Hindlimb muscle (tissue), 1 donor: ENCODE measurements at places on chromosomes 6 and 20. TPM values are rescaled to one million over a fixed set of nuclear protein-coding genes. Genes with fewer than 3 reads are reported as not detected.

Gene HLA-G
- polyA plus RNA-seq: 0.39 TPM

- peak; percentile 26 for DNase-seq
Observed at GRCh38 chr6:156689656-156690055, 87.5 kb upstream of the ARID1B start.

- peak; percentile 34 for DNase-seq
Observed at GRCh38 chr6:119347466-119348095, 2.0 kb downstream of the MAN1A1 start.

Gene NKAPL
- 1.2 TPM for polyA plus RNA-seq

Gene HUS1B
- polyA plus RNA-seq: not detected

DNA sequence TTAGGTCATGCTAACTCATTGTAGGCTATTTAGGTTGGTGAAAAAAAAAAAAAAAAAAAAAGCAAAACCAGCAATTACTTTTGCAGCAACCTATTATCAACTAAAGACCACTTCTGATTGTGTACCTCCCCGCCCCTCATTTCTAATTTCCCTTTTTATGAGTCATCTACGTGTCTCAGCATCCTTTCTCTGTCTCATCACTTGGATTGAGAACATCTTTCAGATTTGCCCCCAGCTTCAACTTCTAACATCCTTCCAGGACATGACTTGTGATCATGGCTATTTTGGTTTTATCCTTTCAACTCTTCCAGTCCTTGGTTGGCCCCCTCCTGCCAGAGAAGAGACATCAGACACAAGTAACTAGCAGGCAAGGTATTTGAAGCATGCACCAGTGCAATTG, 156.7 kb upstream of the CCN2 start:
- DNase-seq: no peak

DNA sequence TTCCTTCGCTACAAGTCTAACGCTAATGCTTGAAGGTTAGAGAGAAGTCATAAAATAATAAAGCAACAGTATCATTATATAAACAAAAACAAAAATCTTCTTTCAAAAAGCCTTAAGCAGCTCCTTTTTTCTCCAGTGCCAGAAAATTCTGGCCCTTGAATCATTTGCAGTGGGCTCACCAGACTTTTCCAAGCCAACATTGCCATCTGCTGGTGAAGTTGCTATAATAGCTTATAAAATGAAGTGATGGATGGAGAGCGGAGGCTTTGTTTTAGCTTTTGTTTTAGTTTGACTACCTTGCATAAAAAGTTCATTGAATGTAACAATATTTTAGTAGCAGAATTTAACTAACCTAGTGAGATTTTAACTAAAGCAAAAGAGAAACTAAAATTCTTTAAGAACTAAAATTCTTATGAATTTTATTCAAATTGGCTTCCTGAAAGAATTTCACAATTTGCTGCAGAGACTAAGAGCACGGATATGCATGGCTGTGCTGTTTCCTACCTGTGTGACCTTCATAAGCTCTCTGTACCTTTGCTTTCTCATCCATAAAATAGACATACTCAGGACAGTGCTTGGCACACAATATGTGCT, 44.8 kb upstream of the SLC2A12 start:
- DNase-seq: peak; percentile 81

DNA sequence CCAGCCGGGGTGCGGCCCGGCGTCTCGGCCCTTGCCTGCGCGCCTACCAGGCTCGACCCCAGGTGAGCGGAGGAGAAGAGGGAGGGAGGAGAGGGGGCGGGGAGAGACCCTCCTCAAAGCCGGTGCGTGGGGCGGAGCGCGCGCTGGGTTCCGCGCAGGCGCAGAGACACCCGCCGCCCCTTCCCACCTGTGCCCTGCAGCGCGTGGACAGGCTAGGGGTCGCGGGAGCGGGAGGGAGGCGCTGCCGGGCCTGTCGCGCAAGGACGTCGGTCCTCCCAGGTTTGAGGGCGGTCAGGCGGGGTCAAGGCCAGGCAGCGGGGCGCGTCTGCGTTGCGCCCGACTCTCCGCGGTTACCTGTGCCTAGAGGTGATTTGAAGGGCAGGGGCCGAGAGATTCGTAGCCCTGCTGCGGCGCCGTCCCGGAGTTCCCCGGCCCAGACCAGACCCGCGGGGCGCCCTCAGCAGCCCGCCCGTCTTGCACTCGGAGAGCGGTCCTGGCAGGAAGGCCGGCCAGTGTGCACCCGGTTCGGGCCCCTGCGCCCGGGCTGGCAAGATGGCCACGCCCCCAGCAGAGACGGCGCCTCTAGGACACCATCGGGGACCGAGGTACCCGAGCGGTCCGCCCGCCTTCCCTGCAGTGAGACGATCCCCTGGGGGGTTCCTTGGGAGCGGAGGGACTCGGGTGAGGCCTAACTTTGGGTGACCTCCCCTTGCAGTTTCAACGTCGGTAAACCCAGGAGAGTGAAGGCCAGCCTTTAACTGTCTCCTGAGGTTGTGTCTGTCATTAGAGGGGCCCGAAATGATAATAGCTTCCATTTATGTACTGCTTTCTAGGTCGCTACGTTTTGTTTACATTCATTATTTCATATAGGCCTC, 546 bp downstream of the C6orf136 start:
- peak; percentile 64 for DNase-seq

DNA sequence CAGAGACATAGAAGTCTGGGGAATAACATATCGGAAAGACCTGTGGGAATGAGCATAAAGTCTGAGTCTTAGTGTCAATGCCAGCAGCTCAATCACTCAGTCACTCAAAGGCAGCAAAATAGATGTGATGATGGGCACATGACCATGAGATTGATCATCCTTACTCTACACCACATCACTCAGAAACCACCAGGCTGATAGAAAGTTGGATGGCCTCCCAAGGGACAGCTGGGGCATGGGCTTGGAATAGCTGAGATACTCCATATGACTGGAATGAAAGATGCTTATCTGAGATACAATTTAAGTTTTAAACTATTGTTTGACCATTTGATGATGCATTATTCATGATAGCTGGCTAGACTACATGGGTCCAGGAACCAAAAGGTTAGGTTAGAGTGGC, 80.9 kb upstream of the F13A1 start:
- DNase-seq: no peak

GRCh38 chr6:110814102-110815014, 911 bp downstream of the CDK19 start:
- DNase-seq: peak; percentile 67

Gene KIZ
- polyA plus RNA-seq: 17.7 TPM

DNA sequence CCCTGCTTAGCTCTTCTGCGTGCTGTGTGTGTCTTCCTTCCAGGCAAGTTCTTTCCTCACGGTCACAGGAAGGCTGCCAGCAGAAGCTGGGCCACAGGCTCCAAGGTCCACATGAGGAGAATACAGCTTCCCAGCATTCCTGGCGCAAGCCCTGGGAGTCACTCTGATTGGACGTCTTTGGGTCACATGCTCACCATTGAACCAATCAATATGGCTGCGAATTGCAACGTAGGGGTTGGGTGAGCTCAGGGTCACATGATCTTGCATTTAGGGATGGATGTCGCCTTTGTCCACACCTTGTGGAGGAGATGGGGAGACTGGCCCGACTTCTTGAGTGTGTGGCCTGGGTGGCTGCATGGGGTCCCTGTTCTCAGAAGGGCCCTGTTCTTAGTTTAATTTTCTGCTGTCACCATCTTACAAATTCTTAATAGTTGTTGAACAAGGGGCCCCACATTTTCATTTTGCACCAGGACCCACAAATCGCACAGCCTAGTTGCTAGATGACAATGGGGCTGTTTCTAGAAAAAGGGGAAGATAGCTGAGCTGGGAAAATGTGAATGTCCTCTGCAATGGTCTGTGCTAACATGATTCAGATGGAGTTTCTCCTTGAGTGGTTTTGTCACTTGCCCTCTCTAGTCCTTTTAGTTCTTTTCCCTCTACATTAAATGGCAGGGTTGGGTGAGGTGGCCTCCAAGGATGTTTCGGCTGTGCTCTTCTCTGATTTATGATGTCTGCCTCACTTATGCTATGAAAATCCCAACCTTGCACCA, 149.6 kb downstream of the CDH26 start:
- no peak for DNase-seq
